ENCODE measurements at places on chromosomes 7 and 10. TPM values are rescaled to one million over a fixed set of nuclear protein-coding genes. Genes with fewer than 3 reads are reported as not detected.

Gene CPA5
- not detected for total RNA-seq

Gene UBE2H
- 28.8 TPM for total RNA-seq

Gene NEUROD6
- not detected for total RNA-seq

Gene OPN1SW
- total RNA-seq, result not detected

Gene ZDHHC6
- total RNA-seq, result 44.5 TPM

Gene CASTOR2
- 0.66 TPM for total RNA-seq

Gene CNPY1
- not detected for total RNA-seq

Gene HYAL4
- total RNA-seq, result not detected

Gene AKR1D1
- total RNA-seq, result not detected

Gene UNC5B
- total RNA-seq, result not detected

Gene HOXA5
- total RNA-seq, result not detected

Gene SLC39A12
- total RNA-seq, result not detected

Gene TRIM50
- not detected for total RNA-seq

Gene PRTFDC1
- not detected for total RNA-seq

Gene AMZ1
- 5.9 TPM for total RNA-seq

Gene PALD1
- 2.4 TPM for total RNA-seq

Gene ZPBP
- not detected for total RNA-seq

Gene RNLS
- total RNA-seq, result 4.9 TPM

Gene SORBS1
- 0.42 TPM for total RNA-seq

Gene SMNDC1
- 32.7 TPM for total RNA-seq

Gene EBLN1
- not detected for total RNA-seq

Gene TMEM140
- 18.6 TPM for total RNA-seq

Gene PAPOLB
- total RNA-seq, result 0.07 TPM

Gene CLDN4
- not detected for total RNA-seq

Gene LRGUK
- total RNA-seq, result 0.91 TPM

Gene MYH16
- total RNA-seq, result not detected

Gene CAV1
- total RNA-seq, result 6.1 TPM

Gene BAMBI
- total RNA-seq, result 0.32 TPM

All from activated B cell treated with CpG ODN at 0.5 μM for 24 hours (primary cell).